DND-41 (cell line): ENCODE measurements at places on chromosomes 1 and 21.

DNA sequence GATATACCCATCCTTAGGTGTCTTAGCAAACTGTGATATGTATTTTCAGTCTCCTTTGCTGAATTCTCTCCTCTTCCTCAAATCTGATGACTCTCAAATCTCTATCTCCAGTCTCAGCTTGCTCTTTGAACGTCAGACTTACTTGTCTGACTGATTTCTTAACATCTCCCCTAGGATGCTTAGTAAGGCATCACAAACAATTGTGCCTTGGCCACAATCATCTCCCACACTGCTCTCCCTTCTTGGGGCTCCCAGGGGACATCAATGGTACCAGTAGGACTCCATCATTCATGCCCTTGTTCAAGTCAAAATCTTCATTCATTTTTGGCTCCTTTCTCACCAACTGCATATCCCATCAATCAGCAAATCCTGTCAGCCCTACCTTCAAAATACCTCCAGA lies 42.0 kb downstream of the GNG12 start:
- no peak overlapping the region for H3K27ac ChIP-seq
- H3K4me3 ChIP-seq, result no peak overlapping the region
- no peaks in the 10 kb centered on the region for H3K4me1 ChIP-seq
- no peak for DNase-seq

GRCh38 chr1:168553680-168554553 lies 10.1 kb upstream of the XCL2 start:
- no peak overlapping the region for H3K27ac ChIP-seq
- H3K27me3 ChIP-seq, result no peaks in the 10 kb centered on the region
- H3K4me1 ChIP-seq, result 0 out of 2 replicates have a peak, but pooled peaks cover 2% of the 10 kb centered on the region
- no peaks in the 10 kb centered on the region for H3K36me3 ChIP-seq
- no peak overlapping the region for H3K4me3 ChIP-seq
- peak; percentile 26 for DNase-seq

GRCh38 chr1:236039740-236040685 lies 24.9 kb downstream of the NID1 start:
- H3K4me1 ChIP-seq, result no peaks in the 10 kb centered on the region
- DNase-seq, result no peak
- H3K4me3 ChIP-seq, result no peak overlapping the region
- no peaks in the 10 kb centered on the region for H3K36me3 ChIP-seq
- H3K27me3 ChIP-seq, result no peaks in the 10 kb centered on the region

DNA sequence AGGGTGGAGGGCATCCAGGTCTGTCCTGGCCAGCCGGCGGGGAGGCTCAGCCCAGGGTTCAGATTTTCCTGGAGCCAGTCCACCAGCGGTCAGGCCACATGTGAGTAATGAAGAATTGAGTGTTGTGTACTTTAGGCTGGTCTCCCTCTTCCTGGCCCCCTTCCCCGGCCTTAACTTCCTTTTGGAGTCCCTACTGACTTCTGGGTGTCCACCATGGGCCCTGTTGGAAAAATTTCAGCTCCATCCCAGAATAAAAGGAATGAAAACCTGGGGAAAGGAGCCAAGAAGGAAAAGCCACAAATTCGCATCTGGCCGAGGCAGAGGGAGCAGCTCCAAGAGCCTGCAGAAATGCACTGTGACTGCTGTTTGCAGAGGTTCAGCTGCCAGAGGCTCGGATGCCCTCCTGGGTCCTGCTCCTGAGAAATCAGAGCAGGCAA lies 35.5 kb upstream of the HHAT start:
- no peak overlapping the region for H3K27ac ChIP-seq
- DNase-seq, result no peak
- no peaks in the 10 kb centered on the region for H3K36me3 ChIP-seq
- peaks cover 6% of the 10 kb centered on the region for H3K27me3 ChIP-seq
- H3K4me1 ChIP-seq, result no peaks in the 10 kb centered on the region

DNA sequence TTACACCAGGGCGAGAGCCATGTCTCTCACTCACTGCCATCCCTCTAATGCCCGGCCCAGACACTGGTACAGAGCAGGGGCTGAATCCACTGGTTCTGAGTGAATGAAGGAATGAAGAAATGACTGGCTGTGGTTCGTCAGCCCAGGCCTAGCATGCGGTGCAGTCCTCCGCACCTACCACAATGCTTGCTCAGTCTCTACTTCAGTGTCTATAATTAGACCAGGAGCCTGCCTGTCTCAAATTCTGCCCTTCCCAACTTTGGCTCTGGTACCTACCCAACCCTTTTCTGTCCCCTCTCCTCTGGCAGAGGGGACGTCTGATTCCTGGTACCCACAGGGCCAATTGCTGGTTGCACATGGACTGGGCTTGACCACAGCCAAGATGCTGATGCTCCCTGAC lies 118.2 kb upstream of the GRIK3 start:
- no peak overlapping the region for H3K4me3 ChIP-seq
- no peak for DNase-seq
- no peaks in the 10 kb centered on the region for H3K36me3 ChIP-seq
- H3K27ac ChIP-seq, result no peak overlapping the region

DNA sequence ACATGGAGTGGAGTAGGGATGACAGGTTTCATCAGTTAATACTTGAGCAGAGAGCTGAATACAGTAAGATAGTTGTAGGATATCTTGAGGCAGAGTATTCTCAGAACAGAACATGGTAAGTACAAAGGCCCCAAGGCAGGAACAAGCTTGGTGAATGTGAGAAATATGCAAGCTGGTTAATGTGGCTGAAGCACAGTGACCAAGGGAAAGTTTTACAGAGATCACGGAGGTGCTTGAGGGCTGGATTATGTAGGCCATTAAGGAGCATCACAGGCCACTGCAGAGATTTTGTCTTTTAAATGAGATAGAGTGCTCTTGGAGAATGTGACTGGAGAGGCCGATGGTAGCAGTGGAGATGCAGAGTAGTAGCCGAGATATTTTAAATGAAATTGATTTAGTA lies 54.0 kb upstream of the BOLA1 start:
- 0 out of 2 replicates have a peak overlapping the region, but pooled peaks have one; percentile 22 for H3K27ac ChIP-seq
- peak overlapping the region; percentile 60 for H3K4me3 ChIP-seq
- DNase-seq, result no peak

DNA sequence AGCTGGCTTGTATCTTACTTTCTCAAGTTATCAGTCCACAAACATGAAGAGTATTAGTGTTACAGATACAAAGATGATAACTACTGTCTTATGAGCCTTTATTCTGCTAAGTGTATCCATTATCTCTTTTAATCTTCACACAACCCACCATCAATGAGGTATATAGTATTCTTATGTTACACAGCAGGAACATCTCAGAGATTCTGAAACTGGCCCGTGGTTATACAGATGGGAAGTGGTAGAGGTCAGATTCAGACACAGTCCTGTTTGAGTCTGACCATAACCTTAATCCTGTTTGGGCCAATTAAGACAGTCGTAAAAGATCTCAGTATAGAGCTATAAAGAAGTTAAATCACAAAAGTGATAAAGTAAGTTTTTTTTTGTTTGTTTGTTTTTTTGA lies 5.1 kb upstream of the TMEM269 start:
- no peaks in the 10 kb centered on the region for H3K4me1 ChIP-seq
- H3K27me3 ChIP-seq, result no peaks in the 10 kb centered on the region
- H3K27ac ChIP-seq, result no peak overlapping the region
- no peak overlapping the region for H3K4me3 ChIP-seq

- H3K4me1 ChIP-seq, result no peaks in the 10 kb centered on the region
- no peak for DNase-seq
- peaks cover 6% of the 10 kb centered on the region for H3K27me3 ChIP-seq
- H3K27ac ChIP-seq, result no peak overlapping the region
- no peak overlapping the region for H3K4me3 ChIP-seq
- H3K36me3 ChIP-seq, result no peaks in the 10 kb centered on the region
Observed at GRCh38 chr1:55007625-55008024, 8.9 kb downstream of the BSND start.

DNA sequence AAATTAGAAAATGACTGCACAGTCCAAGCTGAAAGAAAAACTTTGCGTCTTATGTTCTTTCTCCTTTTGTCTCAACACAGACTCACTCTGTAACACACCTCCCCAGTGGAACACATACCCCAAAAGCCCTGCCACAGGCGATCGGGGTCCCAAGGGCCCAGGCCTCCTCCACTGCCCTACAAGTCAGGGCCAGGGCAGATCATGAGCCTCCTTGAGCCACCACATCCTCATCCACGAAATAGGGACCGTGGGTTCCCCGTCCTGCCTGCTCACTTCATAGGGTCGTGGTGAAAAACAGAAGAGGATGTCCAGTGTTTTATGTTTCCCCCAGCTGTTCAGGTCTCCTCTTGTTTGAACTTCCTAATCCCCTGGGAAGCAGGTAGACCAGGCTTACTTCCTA lies 116.7 kb downstream of the KCNN3 start:
- peaks cover 32% of the 10 kb centered on the region for H3K27me3 ChIP-seq
- H3K27ac ChIP-seq, result no peak overlapping the region
- no peaks in the 10 kb centered on the region for H3K36me3 ChIP-seq
- H3K4me1 ChIP-seq, result peaks cover 2% of the 10 kb centered on the region; the same call in 1 of the 2 replicates
- H3K4me3 ChIP-seq, result no peak overlapping the region

DNA sequence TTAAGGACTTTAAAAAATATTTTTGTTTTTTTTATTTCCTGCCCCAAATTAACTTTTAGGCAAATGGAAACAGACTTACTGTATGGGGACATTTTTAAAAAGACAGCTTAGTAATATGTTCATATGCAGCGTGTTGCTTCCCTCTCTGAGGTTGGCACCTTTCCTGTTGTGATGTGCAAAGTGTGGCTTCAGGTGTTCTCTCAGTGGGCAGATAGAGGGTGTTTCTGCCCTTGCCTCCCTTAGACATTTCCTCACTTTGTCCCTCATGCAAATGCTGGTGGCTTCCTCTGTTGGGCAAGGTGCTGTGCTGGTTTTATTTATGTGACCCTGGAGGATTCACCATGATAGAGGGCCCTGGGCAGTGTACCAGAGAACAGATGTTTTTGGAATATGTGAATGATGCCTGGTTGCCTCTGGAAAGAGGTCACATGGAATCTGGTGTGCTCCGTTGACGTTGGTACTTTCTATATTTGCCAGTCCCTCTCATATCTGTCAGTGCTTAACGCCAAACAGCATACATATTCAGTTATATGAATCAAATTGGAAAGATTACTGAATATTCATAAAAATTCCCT lies 123.5 kb downstream of the PATJ start:
- H3K4me3 ChIP-seq, result no peak overlapping the region
- H3K4me1 ChIP-seq, result no peaks in the 10 kb centered on the region
- DNase-seq, result no peak
- no peaks in the 10 kb centered on the region for H3K27me3 ChIP-seq
- no peaks in the 10 kb centered on the region for H3K36me3 ChIP-seq

DNA sequence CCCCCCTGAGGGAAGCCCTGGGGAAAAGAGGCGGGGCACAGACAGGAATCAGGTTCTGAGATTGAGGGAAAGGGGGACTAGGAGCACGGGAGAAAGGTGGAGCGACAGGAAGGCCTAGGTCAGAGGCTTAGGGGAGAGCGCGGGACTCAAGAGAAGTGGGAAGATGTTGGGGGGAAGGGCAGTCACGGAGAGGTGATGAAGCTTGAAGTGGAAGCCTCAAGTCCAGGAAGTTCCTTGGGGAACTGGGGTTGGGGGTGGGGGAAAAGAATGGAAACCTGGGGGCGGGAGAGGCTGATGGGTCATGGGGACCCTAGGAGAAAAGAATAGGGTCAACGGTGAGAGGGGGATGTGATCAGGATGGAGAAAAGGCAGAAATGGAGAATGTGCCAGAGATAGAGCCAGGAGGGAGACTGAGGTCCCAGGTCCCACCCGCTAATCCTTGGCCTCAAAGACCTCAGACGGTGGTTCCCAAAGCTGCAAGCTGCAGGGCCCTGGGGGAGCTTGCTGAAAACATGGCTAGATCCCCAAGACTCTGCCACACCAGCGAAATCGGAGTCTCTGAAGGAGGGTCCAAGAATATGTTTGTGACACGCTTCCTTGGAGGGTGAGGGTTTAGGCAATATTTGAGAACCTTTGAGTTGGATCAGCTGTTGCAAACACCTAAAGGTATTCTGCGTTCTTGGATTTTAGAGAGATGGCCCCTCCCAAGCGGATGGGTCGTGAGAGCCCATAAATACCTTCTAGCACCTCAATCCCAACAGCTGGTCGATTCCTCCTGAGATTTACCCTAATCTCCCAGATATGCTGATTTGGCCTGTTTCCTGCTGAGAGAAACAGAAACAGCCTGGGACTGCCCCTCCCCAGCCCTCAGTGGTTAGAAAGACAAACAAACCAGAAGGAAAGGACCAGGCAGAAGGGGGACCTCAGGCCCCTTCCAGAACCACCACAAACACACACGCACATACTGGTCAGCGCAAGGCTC lies 3.6 kb downstream of the C1orf232 start:
- H3K36me3 ChIP-seq, result no peaks in the 10 kb centered on the region; the same call in 1 of the 2 replicates
- H3K4me1 ChIP-seq, result peaks cover 15% of the 10 kb centered on the region
- DNase-seq, result no peak
- no peak overlapping the region for H3K4me3 ChIP-seq
- no peak overlapping the region for H3K27ac ChIP-seq

DNA sequence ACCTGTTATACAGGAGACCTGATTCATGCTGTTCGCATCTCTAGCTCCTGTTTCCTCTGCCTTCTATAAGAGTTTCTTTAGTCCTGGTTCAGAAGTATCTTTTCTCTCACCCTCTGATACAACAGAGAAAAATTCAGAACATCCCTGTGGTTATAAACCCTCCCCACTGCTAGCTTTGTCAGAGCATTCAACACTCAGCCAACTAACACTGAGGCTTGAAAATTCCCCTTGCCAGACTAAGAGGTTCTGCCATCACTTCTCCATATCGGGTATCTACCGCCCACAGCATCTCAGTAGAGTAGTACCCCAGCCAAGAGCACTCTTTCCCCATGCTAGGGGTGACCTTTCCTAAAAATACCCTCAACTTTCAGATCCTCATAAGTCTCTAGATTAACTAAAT lies 19.6 kb upstream of the PIK3R3 start:
- no peaks in the 10 kb centered on the region for H3K4me1 ChIP-seq
- H3K36me3 ChIP-seq, result no peaks in the 10 kb centered on the region
- H3K27me3 ChIP-seq, result no peaks in the 10 kb centered on the region

DNA sequence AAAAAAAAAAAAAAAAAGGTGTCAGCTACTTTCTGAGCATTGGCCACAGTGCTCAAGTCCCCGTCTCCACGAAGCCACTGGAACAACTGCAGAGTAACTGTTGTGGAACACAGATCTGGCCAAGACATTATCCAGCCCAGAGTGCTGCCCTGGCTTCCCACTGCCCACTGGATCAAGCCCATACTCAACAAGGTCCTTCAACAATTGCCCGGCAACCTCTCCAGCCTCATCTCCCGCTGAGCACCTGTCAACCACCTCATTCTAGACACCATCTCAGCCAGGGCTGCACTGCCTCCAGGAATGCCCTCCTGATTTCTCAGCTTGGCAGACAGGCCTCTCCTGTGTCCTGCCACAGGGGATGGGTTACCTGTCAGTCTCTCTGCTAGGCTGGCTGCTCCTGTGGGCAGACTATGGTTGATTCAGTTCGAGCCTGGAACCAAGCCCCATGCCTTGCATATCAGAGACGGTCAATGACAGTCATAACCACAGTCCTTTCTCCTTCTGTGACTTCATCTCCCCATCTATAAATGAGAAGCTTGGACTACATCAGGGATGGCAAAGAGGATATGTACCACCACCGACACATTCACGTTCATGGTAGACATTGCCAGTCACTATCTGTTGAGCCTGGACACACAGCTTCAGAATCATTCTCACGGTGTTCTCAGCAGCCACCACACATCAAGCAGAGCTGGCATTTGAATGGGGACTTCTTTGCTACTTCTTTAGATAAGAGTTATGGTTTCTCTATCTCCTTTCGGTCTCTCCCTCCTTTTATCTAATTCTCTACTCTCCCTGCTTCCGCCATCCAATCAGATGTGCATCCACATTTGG lies 76.9 kb downstream of the MRPL37 start:
- H3K4me3 ChIP-seq, result no peak overlapping the region
- H3K4me1 ChIP-seq, result peaks cover 2% of the 10 kb centered on the region; the same call in 1 of the 2 replicates
- H3K27me3 ChIP-seq, result no peaks in the 10 kb centered on the region
- no peak for DNase-seq
- peaks cover 84% of the 10 kb centered on the region for H3K36me3 ChIP-seq
- H3K27ac ChIP-seq, result no peak overlapping the region
